ENCODE measurements at places on chromosomes 5 and 9.

DNA sequence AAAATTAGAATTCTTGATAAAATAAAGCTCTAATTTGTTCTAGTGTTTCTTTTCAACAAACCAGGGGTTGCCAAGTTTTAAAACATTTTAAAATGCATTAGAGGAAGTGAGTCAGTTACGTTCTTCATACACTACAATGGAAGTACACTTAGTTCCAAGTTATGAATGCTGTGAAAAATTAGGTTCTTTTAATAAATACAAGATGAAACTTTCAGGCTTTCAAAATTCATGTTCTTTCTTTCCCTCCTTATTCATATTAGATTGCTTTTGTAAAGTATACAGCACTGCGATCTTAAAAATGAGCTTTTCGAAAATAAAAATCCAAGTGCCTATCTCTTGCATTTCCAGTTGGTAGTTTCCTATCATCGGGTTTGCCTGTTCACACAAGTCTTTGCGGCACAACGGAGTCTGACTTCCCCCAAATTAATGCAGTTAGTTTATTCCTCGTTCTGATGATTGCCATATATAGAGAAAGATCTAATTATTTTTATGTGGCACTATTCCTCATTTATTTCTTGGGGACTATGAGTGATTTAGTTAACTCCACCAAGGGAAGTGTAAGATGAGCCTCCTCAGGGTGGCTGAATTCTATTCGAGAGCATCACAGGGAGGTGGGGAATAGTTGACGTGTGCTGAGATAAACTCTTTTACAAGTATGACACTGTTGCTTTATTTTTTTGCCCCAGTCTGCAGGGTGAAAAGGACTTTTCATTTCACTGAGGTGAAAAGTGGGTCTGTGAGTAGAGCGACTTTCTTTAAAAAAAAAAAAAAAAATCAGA, 238.2 kb downstream of the CD180 start:
- no peak for DNase-seq

- DNase-seq: no peak
Measured at GRCh38 chr5:107576736-107577393, 93.9 kb downstream of the EFNA5 start.

DNA sequence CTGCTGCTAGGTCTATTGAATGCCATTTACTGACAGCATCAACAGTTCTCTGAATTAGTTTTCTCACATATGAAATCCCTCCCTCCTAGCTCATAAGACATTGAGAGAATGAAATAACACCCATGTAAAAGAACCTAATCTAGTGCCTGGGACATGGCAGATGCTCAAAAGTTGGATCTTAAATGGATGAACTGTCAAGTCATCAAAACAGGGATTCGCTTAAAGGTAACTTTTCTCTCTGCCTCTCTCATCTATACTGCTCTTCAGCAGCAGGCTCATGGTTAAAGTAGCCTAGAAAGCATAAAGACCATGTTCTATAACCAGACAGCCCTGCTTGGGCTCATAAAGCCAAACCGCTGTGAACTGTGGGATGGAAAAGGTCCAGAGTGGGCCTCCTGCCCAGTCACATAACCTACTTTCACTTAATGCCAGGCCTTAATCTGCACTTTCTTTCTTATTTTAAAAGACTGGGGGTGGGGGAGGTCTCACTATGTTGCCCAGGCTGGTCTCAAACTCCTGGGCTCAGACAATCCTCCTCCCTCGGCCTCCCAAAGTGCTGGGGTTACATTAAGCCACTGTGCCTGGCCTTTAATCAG, 3.7 kb downstream of the TMEM245 start:
- DNase-seq: no peak

DNA sequence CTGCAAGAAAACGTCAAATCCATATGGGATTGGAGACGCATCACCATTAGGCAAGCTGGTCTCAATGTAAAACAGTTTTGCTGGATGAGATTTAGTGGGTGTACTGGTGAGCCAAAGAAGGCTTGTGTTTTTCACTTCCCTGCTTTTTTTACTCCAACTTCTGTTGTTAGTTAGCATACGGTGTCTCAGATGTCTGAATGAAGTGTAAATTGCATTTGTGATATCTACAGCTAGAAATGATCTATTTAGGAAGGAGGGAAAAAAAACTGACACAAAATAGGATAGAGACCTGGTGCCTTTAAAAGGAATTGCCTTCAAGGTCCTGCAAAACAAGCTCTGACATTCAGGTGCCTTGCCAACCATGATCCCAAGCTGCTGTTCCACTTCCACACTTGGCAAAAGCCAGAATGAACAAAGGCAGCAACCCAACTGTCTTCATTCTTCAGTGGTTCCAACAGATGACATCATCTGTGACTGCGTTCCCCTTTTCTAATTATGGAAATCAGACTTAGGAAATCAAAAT, 104.2 kb upstream of the RAI14 start:
- DNase-seq: no peak

DNA sequence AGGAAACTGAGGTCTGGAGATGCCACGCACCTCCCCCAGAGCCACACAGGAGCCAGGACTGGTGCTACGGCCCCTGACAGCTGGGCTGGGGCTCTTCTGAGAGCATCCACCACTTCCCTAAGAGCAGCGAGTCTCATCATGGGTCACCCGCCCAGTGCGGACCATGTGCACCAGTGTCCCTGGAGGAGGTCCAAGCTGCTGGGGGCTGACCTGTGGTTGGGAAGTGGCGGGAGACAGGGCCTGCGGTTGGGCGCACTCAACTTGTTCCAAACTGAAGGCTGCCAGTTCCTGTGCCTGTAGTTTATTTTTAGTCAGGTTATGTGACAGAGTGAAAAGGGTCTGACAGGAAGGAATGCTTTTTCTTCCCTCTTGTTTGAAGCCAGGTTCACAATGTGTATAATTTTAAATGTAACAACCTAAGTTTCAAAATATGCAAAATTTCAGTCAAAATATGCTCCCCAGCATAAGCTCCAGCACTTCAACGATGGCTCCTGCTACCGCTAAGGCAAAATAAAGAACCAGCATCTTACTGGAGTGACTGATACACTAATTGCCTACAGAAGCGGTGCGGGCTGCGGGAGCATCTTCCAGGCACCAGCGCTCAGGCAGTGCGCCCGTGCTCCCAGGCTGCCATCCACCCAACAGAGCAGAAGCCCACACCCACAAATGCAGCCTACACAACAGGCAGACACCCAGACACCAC, 14.8 kb downstream of the BARHL1 start:
- DNase-seq: no peak
